ENCODE measurements at places on chromosomes 6 and 20.

GRCh38 chr6:26187981-26188635 is 100.9 kb downstream of the HFE start:
- no peak for DNase-seq

DNA sequence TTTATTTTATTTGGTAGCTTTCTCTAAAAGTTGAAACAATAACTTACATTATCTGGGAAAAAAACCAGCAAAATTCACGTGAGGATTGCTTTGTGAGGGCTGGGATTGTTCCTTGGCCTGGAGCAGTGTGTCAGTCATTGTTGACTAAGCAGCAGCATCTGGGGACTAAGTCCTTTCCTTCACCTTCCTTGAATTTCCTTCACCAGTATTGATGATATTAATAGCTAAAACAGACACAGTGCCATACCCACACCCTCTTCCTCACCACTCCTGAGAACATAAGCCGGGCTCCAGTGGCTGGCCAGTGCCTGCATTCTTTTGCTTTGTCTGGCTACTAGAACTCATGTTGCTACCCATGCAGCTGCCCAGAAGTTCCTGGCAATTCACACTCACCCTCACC is 23.7 kb downstream of the PLCB1 start:
- no peak for DNase-seq

DNA sequence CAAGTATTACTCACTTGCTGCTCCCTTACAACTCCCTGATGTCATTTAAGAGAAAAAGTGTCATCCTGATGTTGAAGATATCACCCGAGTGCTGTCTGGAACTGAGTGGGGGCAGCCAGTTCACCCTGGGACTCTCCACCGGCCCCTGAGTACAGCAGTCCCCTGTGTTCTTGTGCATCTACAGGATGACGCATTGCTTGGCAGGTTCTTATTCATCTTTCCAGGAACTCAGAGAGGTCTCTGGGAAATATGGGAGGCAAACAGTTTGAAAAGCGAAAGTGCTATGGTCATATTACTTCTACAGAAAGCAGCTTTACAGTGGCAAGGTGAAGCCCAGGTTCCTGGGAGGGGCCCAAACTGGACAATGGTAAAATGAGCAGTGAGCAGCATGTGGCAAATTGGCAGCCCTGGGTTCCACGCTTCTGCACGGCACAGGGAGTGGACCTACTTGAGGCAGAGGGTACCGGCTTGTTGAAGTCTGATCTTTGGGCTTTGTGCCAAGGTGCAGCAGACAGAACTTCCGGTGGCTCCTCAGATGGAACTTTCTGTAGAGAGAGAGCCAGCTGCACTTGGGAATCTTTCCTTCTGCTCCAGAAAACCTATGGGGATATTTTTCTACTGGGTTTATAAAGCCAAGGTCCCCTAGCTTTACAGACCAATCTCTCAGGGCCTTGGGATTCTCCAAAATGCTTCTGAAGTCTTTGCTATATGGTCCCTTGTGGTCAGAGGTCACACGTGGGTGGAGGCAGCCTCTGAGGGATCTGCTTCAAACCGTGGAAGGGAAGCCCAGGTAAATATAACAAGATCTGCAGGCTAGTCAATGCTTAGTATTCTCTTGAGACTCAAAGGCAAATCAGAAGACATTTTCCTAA is 128.3 kb downstream of the MAP3K7 start:
- DNase-seq, result no peak

DNA sequence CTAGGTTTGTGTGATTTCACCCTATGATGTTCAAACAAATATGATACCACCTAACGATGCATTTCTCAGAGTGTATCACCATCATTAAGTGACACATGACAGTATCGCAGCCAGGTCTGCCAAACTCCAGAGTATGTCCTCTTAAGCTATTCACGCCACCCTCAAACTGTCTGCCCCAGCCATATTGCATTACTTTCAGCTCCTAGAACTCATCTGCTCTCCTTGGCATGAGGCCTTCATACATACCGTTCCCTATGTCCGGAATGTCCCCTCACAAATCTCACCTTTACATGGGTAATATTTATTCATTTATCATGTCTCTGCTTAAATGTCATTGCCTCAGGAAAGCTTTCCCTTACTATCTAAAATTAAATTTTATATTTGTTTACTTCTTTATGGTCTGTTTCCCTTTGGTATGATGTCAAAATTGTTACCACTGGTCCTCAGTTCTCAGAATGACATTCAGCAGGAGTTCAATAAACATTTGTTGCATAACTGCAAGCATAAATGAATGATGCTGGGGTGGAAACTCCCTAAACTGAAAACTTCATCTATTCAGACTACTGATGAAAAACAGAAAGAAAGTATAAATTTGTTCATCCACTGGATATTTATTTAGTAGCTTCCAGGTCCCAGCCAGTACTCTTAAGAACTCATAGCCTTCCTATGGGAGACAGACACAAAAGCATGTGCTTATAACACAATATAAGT is 3.2 kb downstream of the SESN1 start:
- DNase-seq, result no peak

- no peak for DNase-seq
Measured at GRCh38 chr6:169589293-169589692, 112.5 kb downstream of the WDR27 start.

GRCh38 chr6:158654498-158654897 is 4.6 kb downstream of the SYTL3 start:
- no peak for DNase-seq

GRCh38 chr6:137933696-137934095 is 66.6 kb downstream of the TNFAIP3 start:
- DNase-seq, result no peak
